Panc1 (cell line): ENCODE measurements at places on chromosomes 4 and X. TPM values are rescaled to one million over a fixed set of nuclear protein-coding genes. Genes with fewer than 3 reads are reported as not detected.

- no peaks in the 10 kb centered on the region for H3K36me3 ChIP-seq
- H3K27me3 ChIP-seq, result no peaks in the 10 kb centered on the region
- H3K27ac ChIP-seq, result no peak overlapping the region
- no peaks in the 10 kb centered on the region for H3K4me1 ChIP-seq
- no peak for DNase-seq
Measured at GRCh38 chrX:53882331-53882730, 161.9 kb downstream of the PHF8 start.

GRCh38 chr4:8579526-8580320, 469 bp upstream of the GPR78 start:
- H3K27me3 ChIP-seq, result no peaks in the 10 kb centered on the region; the same call in 1 of the 2 replicates
- H3K4me1 ChIP-seq, result no peaks in the 10 kb centered on the region
- no peak overlapping the region for H3K27ac ChIP-seq
- DNase-seq, result no peak
- H3K4me3 ChIP-seq, result no peak overlapping the region

GRCh38 chr4:6087669-6088341, 69.6 kb upstream of the C4orf50 start:
- no peaks in the 10 kb centered on the region for H3K36me3 ChIP-seq
- no peak for DNase-seq
- H3K27me3 ChIP-seq, result no peaks in the 10 kb centered on the region
- H3K4me1 ChIP-seq, result no peaks in the 10 kb centered on the region
- no peak overlapping the region for H3K27ac ChIP-seq
- no peak overlapping the region for H3K4me3 ChIP-seq

- no peaks in the 10 kb centered on the region for H3K27me3 ChIP-seq
- no peaks in the 10 kb centered on the region for H3K36me3 ChIP-seq
- no peak overlapping the region for H3K27ac ChIP-seq
- DNase-seq, result no peak
- H3K4me1 ChIP-seq, result peaks cover 3% of the 10 kb centered on the region; the same call in 1 of the 2 replicates
Measured at GRCh38 chr4:89119166-89119565, 7.8 kb downstream of the TIGD2 start.

- H3K4me1 ChIP-seq, result no peaks in the 10 kb centered on the region
- H3K36me3 ChIP-seq, result peaks cover 13% of the 10 kb centered on the region
- no peaks in the 10 kb centered on the region for H3K27me3 ChIP-seq
- H3K27ac ChIP-seq, result no peak overlapping the region
- no peak overlapping the region for H3K4me3 ChIP-seq
- no peak for DNase-seq
Measured at GRCh38 chrX:40058719-40059118, 39.0 kb downstream of the BCOR start.

DNA sequence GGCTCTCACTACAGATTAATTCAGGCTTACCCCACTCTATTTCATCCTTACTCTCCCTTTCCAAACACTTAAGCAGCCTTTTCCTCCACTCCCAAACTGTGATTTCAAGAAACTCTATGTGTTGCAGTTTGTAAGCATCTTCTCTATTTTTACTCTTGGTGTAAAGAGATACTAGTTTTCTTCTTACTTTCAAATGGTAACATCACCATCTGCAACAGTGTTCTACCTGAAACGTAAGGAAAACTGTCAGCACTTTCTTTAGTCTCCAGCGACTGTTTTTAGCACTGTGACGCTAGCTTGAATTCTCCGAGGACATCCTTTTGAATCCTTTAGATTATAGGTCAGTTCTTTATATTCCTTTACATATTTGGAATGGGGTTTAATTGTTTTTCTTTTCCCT, 335.2 kb downstream of the PDGFC start:
- no peak for DNase-seq
- no peaks in the 10 kb centered on the region for H3K36me3 ChIP-seq
- H3K27me3 ChIP-seq, result no peaks in the 10 kb centered on the region
- H3K4me1 ChIP-seq, result no peaks in the 10 kb centered on the region

DNA sequence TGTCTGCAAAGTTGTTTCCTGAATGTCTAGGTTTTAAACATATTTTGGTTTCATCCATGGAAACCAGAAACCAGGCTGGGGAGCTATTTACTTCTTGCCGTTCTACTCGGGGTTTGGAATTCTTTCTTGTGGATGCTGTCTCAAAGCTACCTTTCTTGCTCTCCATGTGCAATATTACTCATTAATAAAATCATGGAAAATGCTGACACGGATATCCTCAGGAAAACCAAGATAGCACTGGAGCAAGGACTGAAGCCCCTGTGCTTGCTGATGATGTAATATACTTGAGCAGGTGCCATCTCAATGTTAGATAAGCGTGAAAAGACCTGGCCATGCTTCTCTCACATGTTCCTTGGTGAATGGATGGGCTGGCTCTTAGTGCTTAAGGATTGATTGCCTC, 41.5 kb upstream of the HPF1 start:
- no peaks in the 10 kb centered on the region for H3K4me1 ChIP-seq
- no peak overlapping the region for H3K27ac ChIP-seq
- no peaks in the 10 kb centered on the region for H3K27me3 ChIP-seq
- H3K4me3 ChIP-seq, result no peak overlapping the region
- no peak for DNase-seq

DNA sequence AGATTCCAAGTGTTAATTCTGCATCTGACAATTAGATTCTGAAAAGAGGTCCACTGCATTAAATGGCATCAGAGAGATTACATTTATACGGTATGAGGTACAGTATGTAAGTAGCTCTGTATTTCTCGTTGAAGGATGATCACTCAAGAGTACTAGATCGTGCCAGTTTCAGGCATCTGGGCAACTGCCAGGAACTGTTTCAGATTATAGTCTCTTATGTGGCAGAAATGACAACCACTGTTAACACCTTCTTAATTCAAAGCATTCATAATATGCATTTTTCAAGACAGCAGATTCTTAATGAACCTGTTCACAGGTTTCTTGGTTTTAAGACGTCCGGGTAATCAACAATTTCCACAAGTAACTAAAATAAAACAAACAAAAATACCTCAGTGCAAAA, 1.6 kb downstream of the ANKRD50 start:
- H3K27ac ChIP-seq, result peak overlapping the region; percentile 92
- H3K4me3 ChIP-seq, result peak overlapping the region; percentile 54
- H3K4me1 ChIP-seq, result peaks cover 24% of the 10 kb centered on the region

GRCh38 chr4:24734511-24734910, 60.9 kb upstream of the SOD3 start:
- no peak overlapping the region for H3K27ac ChIP-seq
- DNase-seq, result no peak
- no peaks in the 10 kb centered on the region for H3K36me3 ChIP-seq

DNA sequence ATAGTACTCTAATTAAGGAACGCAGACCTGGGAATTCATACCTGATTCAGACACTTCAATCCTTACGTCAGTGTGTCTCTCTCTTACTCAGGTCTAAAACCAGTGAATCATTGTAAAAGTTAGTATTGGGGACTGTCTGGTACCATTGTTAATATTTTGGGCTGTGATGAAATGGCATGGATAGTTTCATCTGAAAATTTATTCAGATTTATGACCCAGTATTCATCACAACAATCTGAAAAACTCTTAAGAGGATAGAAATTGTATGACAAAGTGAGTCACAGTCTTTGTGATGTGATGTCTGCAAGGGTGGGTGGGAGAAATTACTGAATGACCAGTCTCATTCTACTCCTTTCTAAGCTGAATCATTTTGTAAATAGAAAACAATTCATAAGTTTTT, 10.3 kb downstream of the FGF2 start:
- H3K4me1 ChIP-seq, result peaks cover 9% of the 10 kb centered on the region
- no peaks in the 10 kb centered on the region for H3K27me3 ChIP-seq
- H3K4me3 ChIP-seq, result no peak overlapping the region
- H3K36me3 ChIP-seq, result no peaks in the 10 kb centered on the region; the same call in 1 of the 2 replicates
- no peak for DNase-seq

ETDB gene
- total RNA-seq, result not detected

TCEAL2 gene
- not detected for total RNA-seq

LRIT3 gene
- total RNA-seq, result 0.05 TPM

ARSJ gene
- total RNA-seq, result 43.9 TPM

JADE3 gene
- 22.2 TPM for total RNA-seq
